ENCODE measurements at places on chromosomes 6 and 20. TPM values are rescaled to one million over a fixed set of nuclear protein-coding genes. Genes with fewer than 3 reads are reported as not detected.

The TAP1 gene
- 8.2 TPM for total RNA-seq

The CNBD2 gene
- 5.5 TPM for total RNA-seq

The CPNE5 gene
- total RNA-seq, result 4.9 TPM

The RHAG gene
- total RNA-seq, result 0.35 TPM

The SLC26A8 gene
- total RNA-seq, result not detected

The RXRB gene
- total RNA-seq, result 22.9 TPM

The DUSP22 gene
- 20.7 TPM for total RNA-seq

The PTK7 gene
- total RNA-seq, result 40.2 TPM

The RNF146 gene
- 39.2 TPM for total RNA-seq

The AIF1 gene
- 29.2 TPM for total RNA-seq

The OOEP gene
- not detected for total RNA-seq

The STX11 gene
- 1.4 TPM for total RNA-seq

The XKR7 gene
- total RNA-seq, result 0.04 TPM

The TMEM30A gene
- 45.2 TPM for total RNA-seq

The TGM3 gene
- total RNA-seq, result 0.49 TPM

The EYA2 gene
- total RNA-seq, result 1.5 TPM

The NKAPL gene
- 0.71 TPM for total RNA-seq

The METTL24 gene
- 1.4 TPM for total RNA-seq

The COL21A1 gene
- total RNA-seq, result 101 TPM

The SLC22A16 gene
- total RNA-seq, result 0.22 TPM

The MKKS gene
- total RNA-seq, result 11.9 TPM

The FAM217A gene
- total RNA-seq, result not detected

The DXO gene
- 10.7 TPM for total RNA-seq

The KHDC1L gene
- 0.13 TPM for total RNA-seq

The BCAS1 gene
- total RNA-seq, result 2.6 TPM

The SUMO4 gene
- total RNA-seq, result 2.2 TPM

The BPIFB1 gene
- total RNA-seq, result not detected

The OLIG3 gene
- total RNA-seq, result not detected

The OPRL1 gene
- 0.93 TPM for total RNA-seq

The NANP gene
- 3.6 TPM for total RNA-seq

The SLC22A2 gene
- 0.04 TPM for total RNA-seq

The SIRPG gene
- not detected for total RNA-seq

The HUS1B gene
- 0.18 TPM for total RNA-seq

The COQ3 gene
- total RNA-seq, result 7.5 TPM

The NKAIN2 gene
- total RNA-seq, result 2.5 TPM

The FILIP1 gene
- total RNA-seq, result 48.9 TPM

The EEF1A2 gene
- 330 TPM for total RNA-seq

The UBE2C gene
- total RNA-seq, result 23.1 TPM

The DPPA5 gene
- not detected for total RNA-seq

The COL11A2 gene
- total RNA-seq, result 172 TPM

The EYA4 gene
- total RNA-seq, result 28.8 TPM

The ADGRF1 gene
- not detected for total RNA-seq

The OPRM1 gene
- not detected for total RNA-seq

The SPATS1 gene
- not detected for total RNA-seq

The EPPIN gene
- total RNA-seq, result not detected

The MUC22 gene
- total RNA-seq, result not detected

The SNTA1 gene
- 33.6 TPM for total RNA-seq

The SAPCD1 gene
- total RNA-seq, result 2.7 TPM
